ENCODE measurements at places on chromosomes 2 and 18.
A peak's percentile ranks its signal among the peaks of the same experiment; 100 is the strongest.

DNA sequence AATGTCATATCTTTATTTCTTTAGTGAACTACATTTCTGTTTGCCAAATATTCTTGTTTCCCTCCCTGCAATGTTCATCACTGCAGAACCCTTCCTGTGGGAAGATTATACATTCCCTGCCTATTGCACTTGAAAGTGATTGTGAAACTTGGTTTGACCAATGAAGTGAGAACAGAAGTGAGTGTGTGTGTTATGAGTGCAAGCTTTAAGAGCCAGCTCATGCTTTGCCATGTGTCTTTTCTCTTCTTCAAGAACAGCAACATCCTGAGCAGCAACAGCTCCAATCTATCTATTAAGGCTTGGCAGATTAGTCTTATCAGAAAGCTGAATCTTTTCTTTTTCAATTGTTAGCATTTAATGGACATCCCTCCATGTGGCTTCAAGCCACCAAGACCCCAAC is 42.0 kb upstream of the UBE2E3 start:
- no peak for DNase-seq

DNA sequence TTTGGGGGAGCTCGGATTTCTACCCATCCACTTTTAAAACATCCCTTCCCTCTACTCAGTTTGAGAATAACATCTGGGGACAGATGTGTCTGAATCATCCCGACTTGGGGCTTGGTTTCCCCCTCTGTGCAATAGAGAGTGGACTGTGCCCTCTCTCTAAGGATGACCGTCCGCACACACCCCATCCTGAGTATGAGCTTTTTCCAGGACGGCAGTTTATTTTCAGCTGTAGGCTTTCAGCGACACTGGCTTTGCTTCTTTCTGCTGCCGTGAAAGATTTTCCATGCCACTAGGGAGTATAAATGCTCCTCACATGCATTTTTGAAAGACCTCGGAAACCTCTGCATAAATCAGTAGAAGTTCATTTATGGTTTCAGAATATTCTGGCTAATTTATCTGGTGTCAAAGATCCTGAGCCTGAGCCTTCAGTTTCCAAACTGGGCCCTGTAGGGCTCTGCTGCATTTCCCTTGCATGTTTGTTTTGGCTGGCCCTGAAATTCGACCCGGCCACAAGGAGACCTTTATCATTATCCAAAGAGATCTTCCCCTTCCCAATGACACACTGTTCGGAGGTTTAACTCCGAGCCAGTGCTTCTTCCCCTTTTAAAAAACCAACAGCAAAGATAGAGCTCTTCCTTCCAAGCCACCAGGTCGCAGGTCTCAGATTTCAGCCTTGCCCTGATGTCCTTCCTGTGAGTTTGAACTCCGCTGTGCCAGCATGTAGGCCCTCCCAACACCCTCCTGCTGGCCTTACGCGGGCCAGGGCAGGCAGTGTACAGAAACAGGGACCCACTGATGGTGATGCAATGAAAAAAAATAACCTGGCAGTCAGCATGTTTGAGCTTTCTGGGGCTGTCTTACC is 53.3 kb downstream of the FECH start:
- no peak for DNase-seq

- peak; percentile 81 for DNase-seq
These were observed 1.2 kb downstream of the SEMA4C start for GRCh38 chr2:96868555-96869280.

- DNase-seq, result no peak
These were observed 95.9 kb upstream of the MBOAT2 start for GRCh38 chr2:9099341-9099751.

- DNase-seq, result no peak
These were observed 195.4 kb upstream of the HDAC4 start for GRCh38 chr2:239596253-239596652.

GRCh38 chr2:112772322-112772721 is 7.9 kb upstream of the CKAP2L start:
- no peak for DNase-seq

- DNase-seq, result no peak
These were observed 53.9 kb downstream of the LIMS1 start for GRCh38 chr2:108588070-108588668.

- no peak for DNase-seq
These were observed 19.9 kb downstream of the SH2D6 start for GRCh38 chr2:85438201-85439024.

GRCh38 chr18:12589448-12589847 is 68.5 kb downstream of the SPIRE1 start:
- no peak for DNase-seq

- no peak for DNase-seq
These were observed 50.4 kb downstream of the XDH start for GRCh38 chr2:31363956-31364750.

DNA sequence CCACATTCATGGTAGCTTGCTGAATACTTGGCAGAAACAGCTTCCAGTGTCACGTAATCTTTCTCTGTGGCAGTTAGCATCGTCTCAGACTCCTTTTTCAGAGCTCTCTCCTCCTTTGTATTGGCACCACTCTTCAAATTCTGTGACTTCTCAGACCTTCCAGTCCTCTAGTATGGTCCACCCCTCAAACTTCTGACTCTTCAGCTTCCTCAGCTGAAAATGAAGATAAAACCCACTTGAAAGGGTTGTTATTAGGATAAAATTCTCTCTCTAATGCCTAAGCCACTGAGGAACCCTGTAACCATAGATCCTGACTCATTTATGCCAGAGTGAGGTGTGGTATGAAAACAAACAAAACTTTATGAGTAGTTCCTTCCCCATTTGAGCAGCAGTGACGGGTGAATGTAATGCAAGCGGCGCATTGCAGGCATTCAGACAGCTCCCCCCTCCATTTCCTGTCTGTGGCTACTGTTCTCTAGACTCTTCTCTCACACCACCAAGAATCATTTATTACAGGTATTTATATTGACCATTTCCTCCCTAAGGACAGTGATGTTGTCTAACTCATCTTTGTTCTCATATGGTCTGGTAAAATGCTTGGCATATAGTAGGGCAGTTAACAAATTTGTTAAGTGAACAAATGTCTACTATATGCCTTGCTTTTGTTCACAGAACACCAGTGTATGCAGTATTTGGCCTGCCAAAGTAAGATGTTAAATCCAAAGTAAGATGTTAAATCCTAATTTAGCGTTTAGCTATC is 35.3 kb downstream of the GALNT1 start:
- DNase-seq, result peak; percentile 86

GRCh38 chr18:74284191-74284979 is 7.4 kb downstream of the CYB5A start:
- DNase-seq, result no peak

DNA sequence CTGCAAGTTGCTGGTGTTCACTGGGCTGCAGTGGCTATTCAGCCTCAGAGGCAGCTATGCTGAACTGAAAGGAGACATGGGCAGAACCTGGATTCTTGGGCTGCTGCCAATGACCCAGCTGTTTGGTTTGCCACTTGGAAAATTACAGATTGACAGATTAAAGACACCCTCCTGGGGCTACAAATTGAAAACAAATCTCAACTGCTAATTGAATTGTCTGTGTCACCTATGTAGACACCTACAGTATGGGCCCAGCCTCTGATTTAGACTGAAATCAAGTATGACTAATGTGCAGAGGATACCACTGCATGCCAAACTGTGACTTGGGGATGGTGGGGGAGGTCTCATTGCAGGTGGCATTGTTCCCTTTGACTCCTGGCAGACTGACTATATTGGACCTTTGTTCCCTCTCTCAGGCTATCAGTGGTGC is 42.8 kb downstream of the ITSN2 start:
- no peak for DNase-seq

- no peak for DNase-seq
These were observed 101.6 kb upstream of the HNMT start for GRCh38 chr2:137862651-137863050.

GRCh38 chr2:56088411-56088810 is 95.4 kb upstream of the CCDC85A start:
- no peak for DNase-seq

DNA sequence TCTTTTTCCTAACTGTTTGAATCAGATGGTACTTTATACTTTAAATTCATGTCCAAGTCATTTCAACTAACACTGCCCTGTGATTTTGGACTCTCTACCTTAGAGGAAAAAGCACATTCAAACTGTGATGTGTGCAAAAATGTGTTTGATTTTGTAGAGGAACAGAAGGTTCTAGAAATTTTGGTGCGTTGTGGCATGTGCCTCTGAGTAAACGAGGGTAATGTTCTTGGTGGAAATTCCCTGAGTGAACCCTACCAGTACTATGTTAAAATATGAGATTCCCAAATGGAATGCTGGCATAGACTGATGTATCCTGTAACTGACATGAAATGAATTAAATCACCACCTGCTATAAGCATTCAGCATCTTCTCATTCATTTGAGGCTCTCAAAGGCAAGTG is 901.9 kb upstream of the KLHL29 start:
- no peak for DNase-seq

DNA sequence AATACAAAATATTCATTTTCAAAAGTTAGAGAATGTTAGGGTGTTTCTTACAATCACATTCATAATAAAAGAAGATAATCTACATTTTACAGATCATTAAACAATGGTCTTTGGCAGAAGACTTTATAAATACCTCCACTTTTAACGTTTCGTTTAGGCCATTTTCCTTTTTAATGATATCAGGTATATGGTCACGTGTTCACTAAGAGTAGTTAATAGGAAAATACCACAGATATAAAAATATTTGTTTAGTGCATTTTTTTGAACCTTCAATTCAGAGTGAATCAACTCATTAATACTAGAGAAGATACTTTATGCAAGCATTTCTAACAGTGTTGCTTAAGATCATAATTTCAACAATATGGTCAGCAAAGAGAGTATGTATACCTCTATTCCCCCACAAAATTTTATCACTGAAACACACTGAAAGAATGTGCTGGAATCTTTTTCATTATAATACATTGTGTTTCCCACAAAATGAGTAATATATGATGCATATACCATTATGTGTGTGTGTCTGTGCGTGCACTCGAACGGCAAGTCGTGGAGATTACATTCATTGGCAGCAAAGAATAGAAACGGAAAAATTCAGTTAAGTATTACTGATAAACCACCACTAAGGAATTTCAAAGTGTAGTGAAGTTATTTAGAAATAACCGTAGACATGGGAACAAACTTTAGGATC is 319.9 kb upstream of the THUMPD2 start:
- DNase-seq, result no peak

GRCh38 chr2:128797937-128798336 is 479.3 kb upstream of the HS6ST1 start:
- DNase-seq, result no peak

DNA sequence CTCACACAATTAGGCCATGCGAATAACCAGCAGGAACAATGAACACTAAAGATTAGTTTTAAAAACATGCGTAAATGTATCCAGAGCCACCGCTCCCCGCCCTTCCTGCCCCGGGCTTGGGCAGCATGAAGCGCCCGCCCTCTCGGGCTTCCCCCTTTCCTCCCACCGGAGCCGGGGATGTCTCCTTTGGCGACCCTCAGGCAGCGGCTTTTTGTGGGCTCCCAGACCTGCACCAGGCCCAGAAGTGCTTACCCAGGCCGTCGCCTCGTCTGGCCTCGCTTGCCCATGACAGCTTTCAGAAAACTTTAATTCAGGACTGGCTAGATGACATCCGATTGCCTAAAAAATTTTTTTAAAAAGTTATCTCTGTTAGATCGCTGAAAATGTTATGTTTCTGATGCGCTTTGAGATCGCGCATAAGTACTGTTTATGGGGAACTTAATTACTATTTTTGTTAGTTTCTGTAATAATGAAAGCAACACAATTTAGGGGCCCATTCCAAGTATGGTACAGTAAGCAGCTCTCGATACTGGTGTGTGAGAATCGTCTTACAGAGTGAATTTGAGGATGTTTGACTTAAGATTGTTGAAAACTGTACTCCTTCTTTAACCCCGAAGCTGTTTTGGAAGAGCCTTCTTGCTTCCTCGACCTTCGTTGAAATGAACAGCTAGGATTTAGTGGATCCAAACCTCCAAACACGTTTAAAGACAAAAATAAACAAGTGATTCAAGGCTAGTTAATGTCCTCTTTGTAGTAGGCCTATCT is 1.1 kb downstream of the MAP3K20 start:
- DNase-seq, result no peak

DNA sequence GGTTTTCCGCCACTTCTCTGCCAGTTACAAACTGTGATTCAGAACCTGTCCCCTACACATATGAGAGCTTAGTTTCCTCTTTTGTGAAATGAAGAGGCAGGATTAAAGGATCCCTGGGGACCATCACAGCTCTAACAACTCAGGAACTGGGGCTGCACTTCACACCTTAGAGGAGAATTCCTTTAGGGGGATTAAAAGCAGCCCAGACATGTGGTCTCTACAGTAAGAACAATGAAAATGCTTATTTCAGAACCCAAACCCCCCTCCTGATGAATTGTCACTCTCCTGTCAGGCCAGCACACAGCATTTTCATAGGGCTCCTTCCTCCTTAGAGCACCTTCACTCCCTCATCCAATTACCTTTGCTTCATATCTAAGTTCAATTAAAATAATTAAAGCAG is 101.5 kb upstream of the NEDD4L start:
- no peak for DNase-seq

- DNase-seq, result no peak
These were observed 28.5 kb downstream of the HPCAL1 start for GRCh38 chr2:10331027-10331701.

DNA sequence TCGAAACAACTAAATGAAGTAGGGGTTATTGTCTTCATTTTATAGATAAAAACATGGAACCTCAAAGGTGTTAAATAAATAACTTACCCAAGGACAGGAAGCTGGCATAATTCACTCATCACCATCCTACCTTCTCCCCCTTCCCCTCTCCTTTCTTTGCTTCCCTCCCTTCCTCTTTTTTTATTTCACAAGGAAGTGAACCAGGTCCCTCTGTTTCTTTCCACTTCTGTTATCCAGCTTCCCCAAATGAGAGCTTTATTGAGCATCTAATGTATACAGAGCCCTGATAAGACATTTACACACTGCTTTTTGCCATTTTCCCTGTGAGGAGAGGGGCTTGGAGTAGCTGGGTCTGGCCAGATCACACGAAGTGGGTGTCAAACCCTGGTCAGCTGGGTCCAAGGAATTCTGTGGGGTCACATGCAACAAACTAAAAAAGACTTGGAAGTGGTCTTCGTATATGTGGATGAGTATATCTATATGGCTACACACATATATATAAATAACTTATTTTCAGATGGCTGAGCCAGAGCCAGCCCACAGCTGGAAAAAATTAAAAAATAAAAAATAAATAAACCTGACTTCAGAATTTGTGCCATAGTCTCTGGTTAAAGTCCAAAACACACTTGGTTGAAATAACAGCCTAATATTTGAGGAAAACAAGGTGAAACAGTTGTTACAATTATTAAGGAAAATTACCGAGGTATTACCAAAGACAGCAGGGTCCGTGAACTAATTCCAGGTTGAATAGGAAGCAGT is 49.3 kb upstream of the FOSL2 start:
- no peak for DNase-seq

GRCh38 chr18:67634631-67635338 is 118.3 kb upstream of the DSEL start:
- no peak for DNase-seq

Measured in LoVo (cell line).